Stimulated activated CD8-positive, alpha-beta memory T cell treated with anti-CD3 and anti-CD28 coated beads, Interleukin-2, amount 100 ng/mL, for 48 hours (primary cell): ENCODE measurements at places on chromosomes 12 and 14.

- DNase-seq: no peak
Observed at GRCh38 chr14:105899071-105899641, 372.8 kb downstream of the TMEM121 start.

DNA sequence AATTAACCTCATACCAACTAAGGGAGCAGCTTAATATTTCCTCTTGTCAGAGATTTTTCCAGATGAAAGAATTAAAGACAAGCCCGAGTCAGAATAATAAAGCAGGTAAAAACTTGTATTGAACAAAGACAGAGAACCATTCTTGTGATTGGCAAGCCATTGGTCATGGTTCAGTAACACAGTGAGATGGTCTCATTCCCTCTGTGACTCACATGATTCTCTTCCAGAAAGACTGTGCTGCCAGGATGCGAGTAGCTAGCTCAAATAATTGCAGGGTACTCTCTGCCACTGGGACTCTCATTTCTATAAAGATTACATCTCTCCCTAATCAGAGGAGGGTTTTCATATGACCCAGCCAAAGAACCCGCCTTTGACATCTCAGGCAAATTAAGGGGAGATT lies 179.4 kb downstream of the PHLDA1 start:
- no peak for DNase-seq

GRCh38 chr12:34204830-34205285 lies 182.6 kb downstream of the ALG10 start:
- no peak for DNase-seq

GRCh38 chr12:9961901-9962300 lies 9.3 kb upstream of the CLEC12A start:
- no peak for DNase-seq

GRCh38 chr12:104944252-104944651 lies 13.8 kb downstream of the SLC41A2 start:
- DNase-seq: no peak
